IPS DF 6.9 (cell line): ENCODE measurements at places on chromosomes 5 and 9.

- H3K27ac ChIP-seq: no peak overlapping the region
- no peaks in the 10 kb centered on the region for H3K36me3 ChIP-seq
- H3K4me3 ChIP-seq: no peak overlapping the region
- no peak for DNase-seq
- H3K4me1 ChIP-seq: no peaks in the 10 kb centered on the region
- H3K27me3 ChIP-seq: no peaks in the 10 kb centered on the region
Measured at GRCh38 chr5:11640158-11640873, 263.9 kb downstream of the CTNND2 start.

- H3K27ac ChIP-seq: no peak overlapping the region
- H3K36me3 ChIP-seq: no peaks in the 10 kb centered on the region
- no peaks in the 10 kb centered on the region for H3K27me3 ChIP-seq
- H3K4me1 ChIP-seq: no peaks in the 10 kb centered on the region
- no peak for DNase-seq
Measured at GRCh38 chr5:144481861-144482260, 311.2 kb downstream of the KCTD16 start.

- H3K4me3 ChIP-seq: no peak overlapping the region
- DNase-seq: no peak
- H3K27ac ChIP-seq: no peak overlapping the region
- no peaks in the 10 kb centered on the region for H3K4me1 ChIP-seq
- H3K36me3 ChIP-seq: no peaks in the 10 kb centered on the region
- H3K27me3 ChIP-seq: no peaks in the 10 kb centered on the region
Measured at GRCh38 chr9:83582029-83582428, 40.9 kb upstream of the IDNK start.

DNA sequence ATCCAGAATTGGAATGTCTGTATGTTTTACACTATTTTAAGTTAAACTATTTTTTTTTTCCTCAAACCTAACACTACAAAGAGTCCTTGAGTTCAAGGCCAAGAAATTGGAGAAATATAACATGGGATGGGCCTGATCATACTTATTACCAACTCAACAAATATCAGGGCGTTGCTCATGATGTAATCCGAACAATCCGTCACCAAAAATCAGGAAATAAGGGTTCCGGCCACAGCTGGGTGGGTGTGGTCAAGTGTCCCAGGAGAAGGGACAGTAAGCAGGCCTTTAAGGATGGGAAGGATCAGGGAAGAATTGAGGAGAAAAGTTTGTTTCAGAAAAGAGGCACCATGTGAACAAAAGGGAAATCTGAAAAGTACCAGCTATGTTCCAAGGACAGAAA is 29.8 kb downstream of the MED27 start:
- H3K27me3 ChIP-seq: no peaks in the 10 kb centered on the region
- 0 out of 2 replicates have a peak, but pooled peaks cover 1% of the 10 kb centered on the region for H3K4me1 ChIP-seq
- no peak overlapping the region for H3K27ac ChIP-seq
- H3K36me3 ChIP-seq: no peaks in the 10 kb centered on the region
- no peak for DNase-seq
- no peak overlapping the region for H3K4me3 ChIP-seq

- H3K4me3 ChIP-seq: no peak overlapping the region
- no peaks in the 10 kb centered on the region for H3K27me3 ChIP-seq
- no peaks in the 10 kb centered on the region for H3K36me3 ChIP-seq
- no peak for DNase-seq
Measured at GRCh38 chr5:59069438-59070079, 486.7 kb downstream of the RAB3C start.

DNA sequence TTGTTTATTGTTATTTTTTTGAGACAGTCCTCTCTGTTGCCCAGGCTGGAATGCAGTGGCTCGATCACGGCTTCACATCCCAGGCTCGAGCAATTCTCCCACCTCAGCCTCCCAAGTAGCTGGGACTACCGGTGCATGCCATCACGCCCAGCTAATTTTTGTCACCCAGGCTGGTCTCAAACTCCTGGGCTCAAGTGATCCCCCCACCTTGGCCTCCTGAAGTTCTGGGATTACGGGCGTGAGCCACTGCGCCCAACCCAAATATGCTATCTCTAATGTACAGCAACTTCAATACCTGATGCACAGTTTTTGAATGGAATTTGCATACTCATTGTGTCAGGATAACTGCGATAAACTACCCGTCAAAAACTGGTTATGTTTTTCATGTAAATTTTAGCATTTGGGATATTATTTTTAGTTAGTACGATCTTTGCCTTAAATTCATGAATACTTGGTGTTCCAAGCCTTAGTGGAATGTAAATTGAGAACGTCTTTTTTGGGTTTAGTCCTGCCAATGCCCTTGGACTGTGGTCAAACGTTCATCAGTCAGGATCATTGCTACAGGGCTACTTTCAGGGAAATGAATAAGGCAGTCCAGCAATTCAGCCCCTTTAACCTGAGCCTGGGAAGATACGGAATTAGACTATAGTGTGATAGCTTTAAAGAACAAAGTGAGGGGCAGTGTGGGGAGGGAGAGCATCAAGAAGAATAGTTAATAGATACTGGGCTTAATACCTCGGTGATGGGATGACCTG is 4.4 kb downstream of the UGCG start:
- no peak for DNase-seq
- H3K4me1 ChIP-seq: no peaks in the 10 kb centered on the region
- no peak overlapping the region for H3K4me3 ChIP-seq
- no peaks in the 10 kb centered on the region for H3K27me3 ChIP-seq
- no peak overlapping the region for H3K27ac ChIP-seq

GRCh38 chr5:102818345-102818744 is 63.2 kb downstream of the PAM start:
- no peak overlapping the region for H3K4me3 ChIP-seq
- no peaks in the 10 kb centered on the region for H3K36me3 ChIP-seq

GRCh38 chr5:108730617-108731340 is 16.9 kb upstream of the FER start:
- no peaks in the 10 kb centered on the region for H3K27me3 ChIP-seq
- no peak overlapping the region for H3K27ac ChIP-seq
- H3K36me3 ChIP-seq: no peaks in the 10 kb centered on the region
- no peak overlapping the region for H3K4me3 ChIP-seq
- 0 out of 2 replicates have a peak, but pooled peaks cover 2% of the 10 kb centered on the region for H3K4me1 ChIP-seq
- DNase-seq: no peak

DNA sequence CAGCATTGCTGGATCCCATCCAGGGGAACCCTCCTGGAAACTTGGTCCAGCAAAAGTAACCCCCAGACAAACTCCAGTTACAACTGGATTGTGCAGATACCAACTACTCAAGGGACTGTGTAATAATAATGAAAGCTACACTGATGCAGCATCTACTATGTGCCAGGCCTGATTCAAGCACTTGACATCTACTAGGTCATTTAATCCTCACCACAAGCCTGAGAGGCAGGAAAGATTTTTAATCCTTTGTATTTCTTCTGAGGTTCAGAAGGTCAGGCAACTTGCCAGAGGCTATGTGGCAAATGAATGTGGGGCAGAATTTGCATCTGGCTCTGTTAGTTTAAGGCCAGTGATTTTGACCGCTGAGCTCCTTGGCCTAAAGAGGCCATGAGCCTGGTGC is 29.5 kb upstream of the FOXI1 start:
- no peak for DNase-seq
- no peak overlapping the region for H3K27ac ChIP-seq
- H3K27me3 ChIP-seq: no peaks in the 10 kb centered on the region
- no peak overlapping the region for H3K4me3 ChIP-seq

DNA sequence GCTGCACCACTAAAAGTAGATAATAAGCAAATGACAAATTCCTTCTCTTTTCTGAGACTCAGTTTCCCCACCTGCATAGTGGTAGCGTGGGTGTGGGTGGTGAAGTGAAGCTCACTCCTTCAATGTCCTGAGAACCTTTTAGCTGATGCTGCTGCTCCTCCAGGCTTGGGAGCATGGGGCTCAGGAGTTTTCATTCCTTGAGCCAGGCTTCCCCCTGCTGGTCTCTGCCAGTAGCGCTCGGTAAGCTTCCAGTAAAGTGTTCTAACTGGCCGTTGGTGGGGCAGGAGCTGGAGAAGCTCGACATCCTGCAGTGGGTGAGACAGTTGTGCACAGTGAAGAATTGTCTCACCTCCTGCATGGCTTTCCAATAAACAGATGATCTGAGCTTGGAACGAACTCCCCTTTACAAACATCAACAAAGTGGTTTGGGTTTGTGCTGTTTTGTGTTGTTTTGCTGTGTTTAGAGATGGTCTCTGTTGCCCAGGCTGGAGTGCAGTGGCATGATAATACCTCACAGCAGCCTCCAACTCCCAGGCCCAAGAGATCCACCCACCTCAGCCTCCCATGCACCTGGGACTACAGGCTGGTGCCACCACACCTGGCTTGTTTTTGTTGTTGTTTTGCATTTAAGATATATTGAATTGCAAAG is 34.6 kb downstream of the SPARC start:
- no peaks in the 10 kb centered on the region for H3K4me1 ChIP-seq
- no peak overlapping the region for H3K27ac ChIP-seq
- no peak overlapping the region for H3K4me3 ChIP-seq

- H3K27me3 ChIP-seq: no peaks in the 10 kb centered on the region
- peaks cover 16% of the 10 kb centered on the region for H3K36me3 ChIP-seq
- no peak overlapping the region for H3K4me3 ChIP-seq
- no peak overlapping the region for H3K27ac ChIP-seq
Measured at GRCh38 chr9:34998266-34998665, 8.7 kb downstream of the DNAJB5 start.

GRCh38 chr5:126680191-126680817 is 79.6 kb downstream of the PHAX start:
- no peaks in the 10 kb centered on the region for H3K36me3 ChIP-seq
- peaks cover 2% of the 10 kb centered on the region; the same call in 1 of the 2 replicates for H3K4me1 ChIP-seq
- no peak overlapping the region for H3K27ac ChIP-seq
- no peaks in the 10 kb centered on the region for H3K27me3 ChIP-seq

- no peak for DNase-seq
- no peaks in the 10 kb centered on the region for H3K36me3 ChIP-seq
- H3K4me1 ChIP-seq: no peaks in the 10 kb centered on the region
- no peak overlapping the region for H3K27ac ChIP-seq
- H3K4me3 ChIP-seq: no peak overlapping the region
Measured at GRCh38 chr5:43427306-43427705, 15.1 kb upstream of the CCL28 start.

DNA sequence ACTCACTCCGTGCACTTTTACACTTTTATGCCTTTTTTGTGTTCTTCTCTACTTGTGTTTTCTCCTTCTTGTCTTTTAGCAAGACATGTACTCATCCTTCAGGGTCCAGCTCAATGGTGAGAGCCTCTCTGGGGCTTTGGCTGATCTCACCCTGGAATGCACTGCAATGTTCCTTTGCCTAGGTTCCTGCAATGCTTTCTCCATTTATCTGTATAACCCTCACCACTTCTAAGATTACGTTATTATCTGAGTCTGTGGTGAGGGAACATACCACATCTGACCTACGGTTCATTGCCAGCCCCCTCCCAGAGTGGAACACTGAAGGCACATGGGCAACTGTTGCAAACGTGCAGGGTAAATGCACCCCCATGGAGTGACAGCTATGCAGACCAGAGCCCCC is 47.3 kb downstream of the KCNIP1 start:
- H3K27me3 ChIP-seq: no peaks in the 10 kb centered on the region
- DNase-seq: no peak
- H3K27ac ChIP-seq: no peak overlapping the region

DNA sequence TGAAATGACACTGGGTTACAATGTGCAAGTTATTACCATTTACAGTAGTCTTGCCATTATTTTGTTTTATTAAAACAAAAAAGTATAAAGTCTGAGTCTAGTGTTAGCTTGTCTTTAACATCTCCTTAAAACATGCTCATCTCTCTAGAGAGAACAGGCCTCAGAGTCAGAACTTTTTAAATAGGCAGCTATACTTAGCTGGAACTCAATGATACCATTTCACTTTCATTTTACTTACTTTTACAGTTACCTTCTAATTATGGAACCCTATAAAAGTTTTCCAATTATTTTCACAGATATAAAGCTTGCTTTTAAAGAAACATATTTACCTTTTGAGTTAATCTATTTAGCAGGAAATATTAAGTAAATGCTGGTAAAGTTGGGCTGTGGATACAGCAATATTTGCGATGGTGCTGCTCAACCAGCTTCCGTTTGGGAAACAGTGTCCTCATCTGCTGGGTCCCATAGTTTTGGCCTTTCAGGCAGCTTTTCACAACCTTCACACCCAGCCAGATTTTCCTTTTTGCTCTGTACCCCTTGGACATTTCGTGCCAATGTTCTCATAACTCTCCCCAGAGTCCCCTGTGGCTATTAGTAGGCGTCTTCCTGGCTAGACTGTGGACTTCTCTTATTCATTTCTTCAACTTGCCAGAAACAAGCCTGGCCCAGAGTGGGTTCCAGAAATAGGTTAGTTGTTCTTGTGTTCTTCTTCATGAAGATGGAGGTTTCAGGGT is 36.3 kb upstream of the UBTD2 start:
- no peaks in the 10 kb centered on the region for H3K36me3 ChIP-seq
- no peaks in the 10 kb centered on the region for H3K4me1 ChIP-seq
- no peaks in the 10 kb centered on the region for H3K27me3 ChIP-seq
- H3K4me3 ChIP-seq: no peak overlapping the region

DNA sequence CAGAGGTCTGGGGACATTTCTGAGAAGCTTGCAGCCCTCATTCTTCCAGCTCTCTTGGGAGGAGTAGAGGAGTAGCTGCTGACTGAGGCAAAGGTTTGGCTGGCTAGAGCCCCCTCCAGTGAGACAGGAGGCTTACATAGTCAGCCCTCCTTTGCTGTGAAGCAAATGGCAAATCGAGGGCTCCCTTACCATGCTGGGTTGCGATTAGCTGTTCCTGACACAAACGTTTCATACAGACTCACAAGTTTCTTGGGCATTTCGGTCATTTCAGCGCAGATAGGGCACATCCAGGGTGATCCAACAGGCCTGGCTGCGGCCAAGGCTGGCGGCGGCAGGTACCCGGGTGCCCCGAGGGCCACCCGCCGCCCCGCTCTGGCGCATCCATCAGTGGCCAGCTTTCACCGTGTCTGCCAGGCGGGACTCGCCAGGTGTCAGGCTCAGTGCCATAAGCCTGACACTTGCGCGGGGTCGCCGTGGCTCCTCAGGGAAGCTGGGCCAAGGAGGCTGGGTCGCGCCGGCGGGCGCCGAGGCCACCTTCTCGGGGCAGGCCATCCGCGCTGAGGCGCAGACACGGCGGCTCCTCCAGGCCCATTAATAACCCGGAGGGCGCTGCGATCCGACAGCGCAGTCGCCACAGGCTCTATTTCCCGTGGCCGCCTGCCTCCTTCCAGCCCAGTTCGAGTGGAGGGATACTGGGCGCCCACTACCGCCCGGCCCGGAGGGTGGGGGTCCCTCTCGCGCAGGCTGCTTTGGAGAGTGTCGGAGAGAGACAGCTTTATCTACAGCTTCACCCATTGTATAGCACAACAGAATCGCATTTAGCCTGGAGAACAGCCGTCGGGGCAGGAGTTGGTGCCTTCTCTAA is 9.1 kb downstream of the PRDM6 start:
- DNase-seq: no peak
- H3K4me1 ChIP-seq: no peaks in the 10 kb centered on the region; the same call in 1 of the 2 replicates
- peak overlapping the region; percentile 4; the same call in 1 of the 2 replicates for H3K4me3 ChIP-seq
- H3K27me3 ChIP-seq: peaks cover 75% of the 10 kb centered on the region

DNA sequence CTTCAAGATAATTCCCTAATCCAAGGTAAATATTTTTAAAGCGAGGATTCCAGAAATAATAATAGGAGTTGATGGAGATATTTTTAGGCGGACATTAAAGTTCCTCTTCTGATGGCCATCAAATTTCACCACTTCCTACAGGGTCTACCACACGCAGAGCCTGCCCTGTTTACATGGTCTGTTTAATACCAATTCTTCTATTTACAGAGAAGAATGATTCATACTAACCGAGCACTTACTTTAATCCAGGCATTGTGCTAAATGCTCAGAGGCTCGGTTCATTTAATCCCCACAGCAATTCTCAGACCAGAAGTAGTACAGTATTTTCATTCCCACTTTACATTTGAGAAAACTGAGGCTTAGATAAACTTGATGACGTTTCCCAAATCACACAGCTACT is 3.0 kb upstream of the ITGA1 start:
- DNase-seq: no peak
- H3K27me3 ChIP-seq: no peaks in the 10 kb centered on the region
- H3K27ac ChIP-seq: no peak overlapping the region
